Activated T-cell treated with anti-CD3 and anti-CD28 coated beads, Interleukin-2, amount 50 U/mL, for 72 hours (primary cell): ENCODE measurements at places on chromosomes 12 and 14. TPM values are rescaled to one million over a fixed set of nuclear protein-coding genes. Genes with fewer than 3 reads are reported as not detected.

Gene ACVRL1
- not detected for total RNA-seq

Gene NID2
- total RNA-seq: 0.24 TPM

Gene GLT1D1
- total RNA-seq: not detected

Gene FRMD6
- 6.5 TPM for total RNA-seq

Gene OR6C1
- not detected for total RNA-seq

Gene GPR137C
- 0.46 TPM for total RNA-seq

Gene GLT8D2
- 0.23 TPM for total RNA-seq

Gene C12orf56
- total RNA-seq: not detected

Gene NAP1L1
- 849 TPM for total RNA-seq

Gene FSCB
- not detected for total RNA-seq

Gene TMEM121
- 7.9 TPM for total RNA-seq

Gene PRH2
- total RNA-seq: not detected

Gene KRT6C
- total RNA-seq: not detected

Gene NKX2-1
- total RNA-seq: not detected

Gene LRTM2
- total RNA-seq: 0.14 TPM

Gene PMCH
- 1.1 TPM for total RNA-seq

Gene IL22
- total RNA-seq: 0.89 TPM

Gene SLC7A8
- 0.72 TPM for total RNA-seq

Gene CATSPERB
- 2.3 TPM for total RNA-seq
